ENCODE measurements at places on chromosomes 16 and 17.

DNA sequence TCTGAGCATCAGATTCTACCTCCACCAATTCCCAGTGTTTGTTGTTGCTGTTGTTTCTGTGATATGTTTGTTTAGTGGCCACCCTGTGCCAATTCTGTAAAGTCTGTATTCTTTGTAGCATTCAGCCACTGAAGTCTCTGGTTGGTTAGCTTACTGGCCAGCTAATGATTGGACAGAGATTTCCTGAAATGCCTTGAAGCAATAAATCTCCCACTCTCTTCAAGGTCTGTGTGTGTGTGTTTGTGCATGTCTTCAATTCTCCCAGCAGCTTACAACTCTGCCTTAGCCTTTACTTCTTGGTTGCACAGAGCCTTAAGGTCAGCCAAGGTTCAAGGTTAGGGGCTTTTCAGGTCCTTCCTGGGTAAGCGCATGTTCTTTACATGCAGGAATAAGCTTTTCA lies 38.2 kb downstream of the PRPSAP2 start:
- DNase-seq, result no peak

DNA sequence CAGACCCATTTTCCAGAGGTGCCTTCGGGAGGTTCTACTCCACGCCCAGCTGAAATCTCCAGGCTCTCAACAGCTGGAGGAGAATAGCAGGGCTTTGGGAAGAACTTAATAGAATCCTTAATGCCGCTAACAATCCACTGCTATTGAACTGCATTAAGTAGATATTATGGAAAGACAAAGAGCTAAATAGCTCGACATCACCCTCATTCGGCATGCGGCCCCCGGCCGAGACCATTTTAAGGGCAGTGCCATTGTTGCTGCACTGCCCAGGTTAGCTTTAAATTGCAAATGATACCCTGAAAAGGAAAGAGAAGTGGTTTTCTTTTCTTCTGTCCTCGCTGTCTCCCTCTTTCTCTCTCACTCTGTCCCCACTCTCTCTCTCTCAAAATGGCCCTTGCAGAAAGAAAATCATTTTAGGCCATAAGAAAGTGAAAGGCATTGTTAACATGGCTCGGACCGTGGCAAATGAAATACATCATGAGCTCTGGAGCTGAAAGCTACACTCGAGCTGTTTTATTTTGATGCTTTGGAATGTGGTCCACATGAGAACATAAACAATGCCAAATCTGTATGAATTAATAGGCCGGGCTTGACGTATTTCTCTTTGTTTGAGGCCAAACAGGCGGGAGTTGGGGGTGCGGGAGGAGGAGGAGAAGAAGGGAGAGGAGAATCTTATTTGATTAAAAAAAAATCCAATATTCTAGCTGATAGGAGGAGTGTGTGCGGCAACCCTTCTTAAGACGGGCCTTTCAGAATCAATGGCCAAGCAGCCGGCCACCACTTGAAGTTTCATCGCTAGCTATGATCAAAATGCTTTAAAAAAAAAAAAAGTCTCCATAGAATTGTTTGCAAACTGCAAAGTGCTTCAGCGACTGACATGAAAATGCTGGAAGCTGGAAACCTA lies 298.8 kb upstream of the IRX3 start:
- DNase-seq, result no peak

- DNase-seq, result no peak
Observed at GRCh38 chr17:55133583-55133982, 131.2 kb upstream of the HLF start.

DNA sequence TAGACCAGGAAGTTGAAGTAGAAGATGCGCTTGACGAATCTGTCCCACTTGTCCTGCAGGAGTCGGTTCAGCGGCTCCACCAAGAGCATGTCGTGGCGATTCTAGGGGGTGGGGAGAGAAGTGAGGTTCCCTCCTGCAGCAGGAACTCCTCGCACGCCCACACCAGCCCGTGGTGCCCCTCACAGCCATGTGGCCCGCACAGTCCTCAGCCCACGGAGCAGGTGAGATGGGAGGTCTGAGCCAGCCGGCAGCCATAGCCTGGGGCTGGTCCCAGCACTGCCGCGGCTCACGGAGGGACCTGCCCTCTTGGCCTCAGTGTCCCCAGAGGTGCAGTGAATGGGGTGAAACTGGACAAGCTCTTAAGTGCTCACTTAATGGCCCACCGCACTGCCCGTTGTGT lies 23.4 kb downstream of the TRPV1 start:
- DNase-seq, result no peak

GRCh38 chr17:44967907-44968224 lies 237 bp downstream of the C1QL1 start:
- DNase-seq, result no peak

- DNase-seq, result no peak
Observed at GRCh38 chr17:20944014-20944865, 98.6 kb downstream of the USP22 start.

DNA sequence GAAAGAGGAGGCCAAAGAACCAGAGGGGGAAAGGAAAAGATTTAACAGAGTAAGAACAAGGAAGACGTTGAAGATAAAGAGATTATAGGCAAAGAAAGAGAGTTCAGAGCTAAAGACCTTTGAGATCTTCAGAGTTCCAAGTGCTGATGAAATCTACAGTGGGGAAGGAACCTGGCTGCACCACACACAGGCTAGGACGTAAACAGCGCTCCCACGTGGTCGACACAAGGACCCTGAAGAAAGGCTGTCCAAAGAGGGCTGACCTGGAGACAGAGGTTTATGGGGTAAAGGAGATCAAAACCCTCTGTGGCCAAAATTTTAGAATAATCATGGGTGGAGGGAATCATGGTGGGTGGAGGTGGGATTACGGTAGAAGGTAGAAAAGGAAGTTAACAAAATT lies 121.6 kb downstream of the PMP22 start:
- DNase-seq, result no peak

GRCh38 chr16:84845496-84846002 lies 25.8 kb downstream of the CRISPLD2 start:
- no peak for DNase-seq

- DNase-seq, result no peak
Observed at GRCh38 chr17:57629886-57630285, 115.2 kb downstream of the CCDC182 start.

DNA sequence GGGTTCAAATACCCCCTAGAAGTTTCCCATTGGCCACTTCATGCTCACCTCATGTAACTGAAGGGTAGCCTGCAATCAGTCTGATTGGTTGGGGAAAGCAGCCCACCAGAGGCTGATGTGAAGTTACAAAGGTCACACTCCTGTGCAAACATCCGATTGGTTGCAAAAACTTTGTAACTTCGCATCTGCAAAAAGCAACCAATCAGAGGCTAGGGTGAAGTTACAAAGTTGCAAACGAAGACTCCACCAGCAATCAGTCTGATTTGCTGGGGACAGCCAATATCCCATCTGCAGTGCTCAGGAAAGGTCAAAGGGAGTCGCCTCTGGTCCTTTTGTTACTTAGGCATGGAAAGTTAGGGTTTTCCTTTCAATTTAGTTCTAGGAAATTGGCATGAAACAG lies 40.1 kb downstream of the TAOK1 start:
- DNase-seq, result no peak

- no peak for DNase-seq
Observed at GRCh38 chr16:10972108-10972818, 27.9 kb downstream of the CLEC16A start.

- DNase-seq, result no peak
Observed at GRCh38 chr16:76577003-76577402, 299.8 kb downstream of the CNTNAP4 start.

DNA sequence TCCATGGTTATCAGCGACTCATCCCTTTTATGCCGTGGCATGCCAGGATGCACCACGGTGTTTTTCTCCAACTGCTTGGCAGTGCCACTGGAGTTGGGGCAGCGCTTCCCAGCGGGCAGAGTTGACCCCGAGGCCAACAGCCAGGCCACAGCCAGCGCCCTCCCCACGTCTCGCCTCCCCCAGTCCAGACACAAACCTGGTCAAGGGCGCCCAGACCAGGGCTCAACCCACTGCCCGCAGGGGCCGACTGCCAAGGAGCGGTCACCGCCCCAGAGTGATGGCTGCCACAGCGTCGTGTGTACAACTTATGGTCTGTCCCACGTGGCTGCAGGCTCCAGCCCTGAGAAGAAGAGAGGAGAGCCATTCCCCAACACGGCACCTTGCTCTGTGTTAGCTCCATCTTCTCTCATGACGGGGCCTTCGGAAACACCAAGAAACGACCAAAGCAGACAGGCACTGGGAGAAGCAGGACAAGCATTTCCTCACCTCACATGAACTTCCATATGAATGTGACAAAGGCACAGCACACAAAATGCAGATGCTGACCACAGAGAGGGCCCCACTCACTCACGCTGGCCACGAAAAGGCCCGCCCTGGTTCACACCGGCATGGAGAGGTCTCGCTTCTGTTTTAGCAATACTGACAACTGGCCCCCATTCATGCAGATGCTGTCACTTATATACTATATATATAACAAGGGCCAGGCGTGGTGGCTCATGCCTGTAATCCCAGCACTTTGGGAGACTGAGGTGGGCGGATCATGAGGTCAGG lies 27.0 kb downstream of the AXIN1 start:
- DNase-seq, result no peak

- DNase-seq, result no peak
Observed at GRCh38 chr16:52561910-52562741, 15.2 kb upstream of the TOX3 start.

DNA sequence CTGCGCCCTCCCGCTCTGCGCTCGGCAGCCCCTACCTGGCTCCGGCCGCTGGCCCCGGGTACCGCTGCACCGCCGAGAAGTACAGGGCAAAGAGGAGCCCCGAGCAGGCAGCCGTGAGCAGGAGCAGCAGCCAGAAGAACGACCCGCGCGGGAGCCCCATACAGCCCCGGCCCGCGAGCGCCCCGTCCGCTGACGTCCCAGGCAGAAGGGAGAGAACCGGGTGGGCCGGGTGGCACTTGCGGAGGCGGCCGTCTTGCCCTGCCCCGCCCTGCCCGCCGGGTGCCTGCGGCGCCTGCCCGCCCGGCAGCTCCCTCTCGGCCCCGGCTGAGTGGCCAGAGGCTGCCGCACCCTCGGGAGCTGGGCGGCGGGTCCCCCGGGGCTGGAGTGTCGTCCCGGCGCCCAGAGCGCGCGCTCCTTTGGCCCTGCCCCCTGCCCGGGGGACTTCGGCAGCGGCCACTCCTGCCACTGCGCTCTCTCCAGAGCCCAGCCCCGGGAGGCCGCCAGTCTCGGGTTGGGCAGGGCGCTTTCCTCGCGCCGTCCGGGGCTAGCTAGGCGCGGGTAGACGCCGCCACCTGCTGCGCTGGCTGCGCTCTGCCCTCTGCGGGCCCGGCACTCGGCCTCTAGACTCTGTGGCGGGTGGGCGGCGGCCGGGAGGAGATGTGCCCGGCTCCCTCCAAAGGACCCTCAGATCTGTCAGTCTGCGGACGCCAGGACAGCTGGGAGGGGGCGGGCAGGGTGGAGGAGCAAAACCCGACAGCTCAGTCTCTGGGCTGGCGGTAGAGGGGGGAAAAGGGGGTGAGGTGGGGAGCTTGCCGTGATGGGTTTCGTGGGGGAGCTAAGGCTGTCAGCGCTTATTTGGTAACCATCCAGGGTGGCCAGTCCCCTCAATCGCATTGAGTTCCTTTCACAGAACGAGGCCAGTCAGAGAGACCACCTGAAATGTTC lies at the start of gene ST6GALNAC2:
TSS of gene ST6GALNAC2 (minus strand) at position 212 of the 945 bp plus-strand sequence. CDS start at position 160, 52 bp downstream.
- DNase-seq, result peak; percentile 76

DNA sequence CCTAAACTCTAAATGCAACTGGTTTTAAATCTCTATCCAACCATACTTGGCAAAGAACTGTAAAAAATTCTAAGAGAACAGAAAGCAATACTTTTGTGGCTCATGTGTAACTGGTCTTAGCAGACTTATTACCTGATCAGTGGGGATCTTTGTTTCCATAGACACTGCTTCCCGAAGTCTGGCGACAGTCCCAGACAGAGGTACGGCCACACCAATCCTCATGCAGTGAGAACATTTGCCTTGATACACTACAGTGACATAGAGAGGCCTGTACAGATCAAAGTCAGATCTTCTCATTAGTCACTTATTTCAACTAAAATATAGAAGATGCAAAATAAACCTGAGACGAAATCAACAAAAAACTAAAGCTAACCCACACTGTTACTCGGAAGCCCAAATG lies 43.9 kb downstream of the USP31 start:
- no peak for DNase-seq

DNA sequence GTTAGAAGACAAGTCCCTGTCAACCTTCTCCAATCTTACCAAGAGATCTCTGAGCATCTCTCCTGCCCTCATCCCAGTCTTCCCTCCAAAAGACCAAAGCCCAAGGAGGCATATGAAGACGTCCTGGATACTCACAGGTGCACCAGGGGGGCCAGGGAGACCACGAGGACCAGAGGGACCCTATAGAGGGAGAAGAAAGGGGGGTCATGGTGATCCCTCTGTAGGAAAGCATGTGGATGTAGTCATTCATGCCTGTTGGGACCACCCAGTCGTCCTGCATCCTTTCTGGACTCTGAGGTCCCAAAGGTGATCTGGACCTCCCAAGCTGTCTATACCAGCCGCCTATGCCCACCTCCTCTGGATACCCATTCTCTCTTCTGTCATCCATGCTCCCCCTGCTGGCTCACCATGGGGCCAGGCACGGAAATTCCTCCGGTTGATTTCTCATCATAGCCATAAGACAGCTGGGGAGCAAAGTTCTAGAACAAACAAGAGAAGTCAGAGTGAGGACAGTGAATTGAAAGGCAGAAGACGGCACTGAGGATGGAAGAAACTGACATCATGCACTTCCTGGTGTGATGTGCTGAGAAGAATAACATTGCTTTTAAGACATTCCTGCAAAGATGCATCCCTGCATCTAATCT lies 3.3 kb downstream of the COL1A1 start:
- DNase-seq, result no peak

DNA sequence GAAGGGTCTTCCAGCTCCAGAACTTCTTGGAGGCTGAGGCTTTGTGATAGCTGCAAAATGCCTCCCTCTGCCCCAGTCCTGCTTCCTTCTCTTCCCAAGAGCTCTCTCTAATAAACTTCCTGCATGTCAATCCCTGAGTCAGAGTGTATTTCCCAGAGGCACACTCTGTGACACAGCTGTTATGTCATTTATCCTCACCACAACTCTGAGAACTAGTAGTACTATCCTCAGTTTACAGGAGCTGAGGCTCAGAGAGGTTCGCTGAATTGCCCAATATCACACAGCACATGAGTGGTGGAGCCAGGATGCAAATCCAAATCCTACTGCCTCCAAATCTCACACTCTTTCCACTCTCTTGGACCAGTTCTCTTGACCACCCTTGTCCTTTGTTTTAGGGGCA lies 20.0 kb downstream of the UNC45B start:
- peak; percentile 49 for DNase-seq

DNA sequence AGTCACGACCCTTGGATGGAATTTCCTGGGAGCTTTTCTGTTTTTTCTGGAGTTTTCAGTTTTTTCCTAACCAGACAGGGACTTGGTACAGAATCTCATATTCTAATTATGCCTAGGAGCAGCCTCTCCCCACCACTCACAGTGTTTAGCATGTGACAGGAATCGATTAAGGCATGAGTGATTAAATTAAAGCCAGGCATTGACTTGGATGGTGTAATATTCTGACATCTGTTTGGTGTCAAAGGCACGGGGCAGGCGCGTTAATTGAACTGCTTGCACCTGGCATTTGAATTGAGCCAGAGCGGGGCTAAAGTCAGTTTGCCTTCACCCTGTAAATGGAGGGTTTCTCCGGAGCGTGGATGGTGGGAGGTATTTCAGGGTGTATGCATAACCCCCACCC lies 11.9 kb downstream of the MAPT start:
- no peak for DNase-seq

Measured in AG08396 (cell line).